Uterus (tissue), 4 donors: ENCODE measurements at places on chromosomes 3 and 15. TPM values are rescaled to one million over a fixed set of nuclear protein-coding genes. Genes with fewer than 3 reads are reported as not detected.

- no peak for DNase-seq
Measured at GRCh38 chr3:193114431-193115340, 126.3 kb upstream of the PLAAT1 start.

GRCh38 chr3:160486459-160486869, 36.9 kb upstream of the TRIM59 start:
- DNase-seq, result no peak

DNA sequence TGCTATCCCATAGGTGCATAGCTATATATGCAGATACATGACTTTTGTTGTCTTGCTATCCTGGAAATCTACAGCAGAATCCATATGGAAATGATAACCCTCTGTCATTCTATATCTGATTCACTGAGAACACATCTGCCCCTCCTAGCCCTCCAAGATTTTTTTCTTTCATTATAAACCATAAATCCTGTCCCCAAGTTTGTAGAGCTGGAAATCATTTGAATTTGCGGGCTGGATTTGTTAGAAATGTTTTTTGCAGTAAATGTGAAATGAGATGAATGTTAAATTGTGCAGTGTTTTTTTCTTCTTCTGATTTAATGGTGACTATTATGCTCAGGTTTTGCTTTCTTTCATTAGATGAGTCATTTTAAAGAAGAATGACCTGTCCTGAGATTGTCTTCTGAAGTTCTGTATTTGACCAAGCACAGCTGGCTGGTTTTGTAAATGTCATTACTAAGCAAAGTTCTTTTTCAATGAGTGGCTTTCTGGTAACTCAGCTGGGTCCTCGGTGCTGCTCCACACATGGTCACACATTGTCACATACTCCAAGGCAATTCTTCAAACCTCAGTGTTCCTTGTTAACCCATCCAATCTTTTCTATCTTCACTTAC, 25.3 kb upstream of the ABHD17C start:
- no peak for DNase-seq

DNA sequence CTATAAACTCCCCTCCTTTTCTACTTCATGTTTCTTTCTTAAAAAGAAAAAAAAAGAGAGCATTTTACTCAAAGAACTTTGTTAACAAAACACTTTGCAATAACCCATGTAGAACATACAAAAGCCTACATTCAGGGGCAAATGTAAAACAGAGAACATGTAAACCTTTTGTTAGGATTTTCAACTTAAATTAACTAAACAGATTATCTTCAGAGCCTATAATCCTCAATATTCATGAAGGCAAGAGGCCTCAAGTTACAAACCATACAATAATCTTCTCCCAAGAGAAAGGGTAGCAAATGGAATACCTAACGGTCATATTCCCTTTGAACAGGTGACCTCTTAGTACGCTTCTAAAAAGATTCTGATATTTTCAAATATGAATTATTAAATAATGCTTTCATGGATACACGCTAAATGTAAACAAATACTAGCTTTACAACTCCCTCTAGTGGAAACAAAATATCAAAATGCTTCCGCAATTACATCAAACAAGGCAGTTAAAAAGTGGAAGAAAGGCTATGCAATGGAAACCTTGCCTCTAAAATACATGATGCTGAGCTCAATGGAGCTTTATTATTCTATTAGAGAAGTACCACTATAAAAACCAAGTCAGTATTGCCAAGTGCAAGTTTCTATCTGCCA, 9.9 kb downstream of the CEP152 start:
- no peak for DNase-seq

DNA sequence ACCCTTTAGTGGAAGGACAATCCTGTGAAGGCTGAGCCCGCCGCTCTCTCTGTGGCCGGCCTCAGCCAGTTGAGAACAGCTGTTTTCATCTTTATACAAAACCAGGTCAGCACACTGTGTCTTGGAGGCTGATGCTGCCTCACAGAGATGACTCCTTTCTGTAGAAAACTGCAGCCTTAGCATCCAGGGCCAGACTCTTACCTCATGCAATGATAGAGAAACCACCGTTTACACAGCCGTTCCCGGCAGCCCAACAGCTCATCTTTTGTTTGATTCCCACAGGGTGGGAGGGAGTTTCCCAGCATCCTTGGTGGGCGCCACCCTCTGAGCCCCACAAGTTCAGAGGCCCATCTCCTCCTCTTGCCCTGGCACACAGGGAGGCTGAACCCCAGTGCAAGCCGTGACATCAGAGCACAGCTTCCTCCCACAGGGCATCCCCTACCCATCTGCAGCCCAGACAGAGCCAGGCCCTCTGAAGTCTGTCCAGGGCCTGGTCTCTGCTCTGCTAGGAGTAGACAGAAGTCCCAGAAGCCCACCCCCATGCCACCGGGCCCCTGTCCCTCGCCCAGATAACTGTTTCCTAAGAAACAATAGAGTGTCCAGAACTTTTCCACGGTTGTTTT, 105.0 kb downstream of the LRRK1 start:
- DNase-seq, result peak; percentile 49

GRCh38 chr15:35256551-35256950, 171.5 kb upstream of the NANOGP8 start:
- no peak for DNase-seq

Gene LTK
- total RNA-seq, result 0.55 TPM

GRCh38 chr3:195394024-195394423, 48.8 kb downstream of the ACAP2 start:
- DNase-seq, result no peak

DNA sequence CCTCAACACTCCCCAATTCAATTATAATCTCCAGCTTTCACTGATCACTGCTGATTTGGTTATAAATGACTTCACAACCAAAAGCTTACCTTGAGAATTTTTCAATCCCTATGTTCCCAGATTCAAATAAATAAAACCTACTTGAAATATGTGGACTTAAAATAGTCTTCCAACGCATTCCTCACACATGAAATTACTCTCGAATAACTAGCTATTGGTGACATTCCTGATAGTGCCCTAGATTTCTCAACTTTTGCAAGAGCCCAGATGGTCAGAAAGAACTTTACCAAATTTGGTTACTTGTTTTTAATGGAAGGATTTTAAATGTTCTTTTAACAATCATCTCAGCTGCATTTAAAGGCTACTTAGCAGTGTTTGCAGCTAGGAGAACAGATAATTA, 605.5 kb downstream of the FHIT start:
- no peak for DNase-seq

Gene CRYGS
- not detected for total RNA-seq

GRCh38 chr3:8371085-8371551, 130.5 kb upstream of the LMCD1 start:
- no peak for DNase-seq

DNA sequence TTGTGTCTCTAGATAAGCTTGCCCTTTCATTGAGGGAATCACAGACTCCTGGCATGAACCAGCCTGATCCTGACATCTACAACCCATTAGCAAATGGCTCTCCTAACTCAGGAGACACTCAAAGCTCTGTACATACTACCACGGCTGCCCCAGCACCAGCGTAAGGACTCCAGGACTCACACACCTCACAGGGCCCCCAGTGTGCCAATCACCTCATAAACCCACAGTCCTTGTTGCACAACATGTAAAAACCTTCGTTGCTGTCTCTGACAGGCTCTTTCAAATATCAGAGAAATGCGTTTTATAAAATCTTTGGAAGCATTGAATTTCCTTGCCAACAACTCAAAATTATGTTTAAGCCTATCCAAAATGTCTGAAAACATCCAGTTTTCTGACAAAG, 7.3 kb downstream of the FYCO1 start:
- no peak for DNase-seq

Gene SOX14
- total RNA-seq, result not detected

DNA sequence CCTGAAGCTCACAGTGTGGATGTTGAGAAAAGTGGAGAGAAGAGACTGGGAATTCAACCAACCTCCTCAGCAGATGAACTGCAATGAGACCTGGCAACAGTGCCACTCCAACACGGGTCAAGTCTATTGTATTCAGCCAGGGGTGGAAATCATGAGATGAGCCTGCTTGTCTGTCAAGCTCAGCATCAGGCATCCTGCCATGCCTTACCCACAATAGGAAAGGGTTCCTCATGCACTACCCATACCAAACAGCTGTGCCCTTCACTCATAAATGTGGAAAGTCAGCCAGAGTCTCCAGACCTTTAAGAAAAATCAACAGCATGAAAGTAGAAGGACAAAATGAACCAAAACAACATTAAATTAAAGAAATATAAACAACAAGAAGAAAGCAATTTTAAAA, 542.1 kb downstream of the EPHB1 start:
- no peak for DNase-seq

Gene LIPC
- 0.51 TPM for total RNA-seq

GRCh38 chr15:84722628-84723027, 6.7 kb upstream of the SEC11A start:
- DNase-seq, result no peak

DNA sequence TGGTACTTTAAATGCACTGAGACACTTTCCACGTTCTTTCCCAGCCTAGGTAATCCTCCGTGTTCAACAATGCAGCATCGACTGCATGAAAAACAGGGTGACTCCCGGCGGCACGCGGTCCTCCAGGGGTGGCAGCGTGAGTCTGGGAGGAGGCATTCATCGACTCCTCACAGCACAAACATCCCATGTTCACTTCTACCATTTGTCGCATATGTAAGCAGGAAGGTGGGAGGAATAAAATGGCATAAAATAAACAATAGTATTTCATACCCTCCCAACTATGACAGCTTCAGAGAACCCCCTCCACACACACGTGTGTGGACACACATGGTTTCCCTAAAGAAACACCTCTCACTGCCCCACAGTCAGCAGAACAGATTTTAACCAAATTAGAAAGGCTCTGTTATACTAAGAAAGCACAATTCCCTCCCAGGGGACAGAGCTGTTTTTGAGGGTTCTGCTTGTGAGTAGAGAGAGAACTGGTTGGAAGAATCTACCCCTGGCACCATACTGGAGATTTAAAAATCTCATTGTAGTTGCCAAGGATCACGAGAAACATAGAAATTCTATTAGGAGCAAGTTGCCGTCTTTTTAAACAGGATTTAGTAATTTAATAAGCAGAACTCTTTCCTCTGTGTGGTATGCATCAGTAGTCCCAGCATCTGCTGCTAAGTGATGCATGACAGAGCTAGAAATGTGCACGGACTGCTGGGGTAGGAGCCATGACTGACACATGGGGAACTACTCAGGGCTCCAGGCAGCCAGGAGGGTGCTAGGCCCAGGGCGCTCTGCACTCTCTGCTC, 6.0 kb downstream of the FAM43A start:
- no peak for DNase-seq
